ENCODE measurements at places on chromosomes 3 and 15. TPM values are rescaled to one million over a fixed set of nuclear protein-coding genes. Genes with fewer than 3 reads are reported as not detected.

The CCNL1 gene
- 156 TPM for total RNA-seq

The POLQ gene
- 5.0 TPM for total RNA-seq

The UTS2B gene
- total RNA-seq, result 0.72 TPM

The KIAA1143 gene
- 16.8 TPM for total RNA-seq

The ALDH1A2 gene
- total RNA-seq, result not detected

The RPL32 gene
- total RNA-seq, result 644 TPM

The MED12L gene
- 0.28 TPM for total RNA-seq

The IP6K2 gene
- 76.9 TPM for total RNA-seq

The CAND2 gene
- total RNA-seq, result 2.9 TPM

The PRTG gene
- 1.7 TPM for total RNA-seq

The NEO1 gene
- total RNA-seq, result 16.3 TPM

The NAALADL2 gene
- total RNA-seq, result 19.2 TPM

The MYL3 gene
- not detected for total RNA-seq

The TMOD2 gene
- 6.9 TPM for total RNA-seq

The OR5H2 gene
- total RNA-seq, result not detected

The RBP2 gene
- total RNA-seq, result not detected
